Fibroblast of lung (primary cell): ENCODE measurements at places on chromosomes 3 and 15. TPM values are rescaled to one million over a fixed set of nuclear protein-coding genes. Genes with fewer than 3 reads are reported as not detected.

Gene TPRG1
- 0.99 and 1.8 TPM in 2 replicates for total RNA-seq

Gene DCLK3
- total RNA-seq = under 0.01 TPM in 1 of 2 replicates, not detected in the other

Gene SNTN
- total RNA-seq = not detected in 2 replicates

Gene THRB
- total RNA-seq = 3.9 and 7.4 TPM in 2 replicates

Gene GPR27
- total RNA-seq = under 0.01 TPM in 1 of 2 replicates, not detected in the other

Gene IL5RA
- not detected in 2 replicates for total RNA-seq

Gene CYB561D2
- total RNA-seq = 24.1 and 28.6 TPM in 2 replicates

Gene PLOD2
- 85.8 and 114 TPM in 2 replicates for total RNA-seq

Gene SPINK8
- total RNA-seq = not detected in 2 replicates

Gene STRIT1
- total RNA-seq = not detected in 2 replicates

Gene CMSS1
- total RNA-seq = 6.7 and 6.9 TPM in 2 replicates

Gene ANKUB1
- total RNA-seq = not detected in 2 replicates

Gene PLSCR2
- total RNA-seq = 0.17 TPM in 1 of 2 replicates, not detected in the other

Gene GOLGA6A
- under 0.01 TPM in 1 of 2 replicates, not detected in the other for total RNA-seq

Gene KBTBD13
- not detected in 2 replicates for total RNA-seq

Gene GOLGA8R
- 1.3 and 1.8 TPM in 2 replicates for total RNA-seq

Gene NANOGP8
- not detected in 2 replicates for total RNA-seq

Gene COL7A1
- 15.9 and 36.7 TPM in 2 replicates for total RNA-seq

Gene RAB6B
- total RNA-seq = 0.51 and 0.83 TPM in 2 replicates

Gene PRSS50
- total RNA-seq = not detected in 2 replicates

Gene COLQ
- 0.26 and 0.33 TPM in 2 replicates for total RNA-seq

Gene GLDN
- 22.9 and 50.7 TPM in 2 replicates for total RNA-seq

Gene HAPLN3
- 2.8 and 3.1 TPM in 2 replicates for total RNA-seq

Gene TEX55
- not detected in 2 replicates for total RNA-seq

Gene GPR149
- not detected in 2 replicates for total RNA-seq

Gene GOLGA8T
- total RNA-seq = 0.17 and 0.26 TPM in 2 replicates

Gene CCDC54
- not detected in 2 replicates for total RNA-seq

Gene CCR2
- total RNA-seq = under 0.01 TPM in 1 of 2 replicates, not detected in the other

Gene CATSPER2
- total RNA-seq = 1.0 and 2.3 TPM in 2 replicates

Gene HIGD2B
- 0.26 TPM in 1 of 2 replicates, not detected in the other for total RNA-seq

Gene CELSR3
- total RNA-seq = 0.77 and 2.1 TPM in 2 replicates

Gene SEMA6D
- total RNA-seq = 9.5 and 13.4 TPM in 2 replicates

Gene KNL1
- total RNA-seq = 2.1 and 5.0 TPM in 2 replicates

Gene AGTR1
- 1.2 and 1.5 TPM in 2 replicates for total RNA-seq

Gene POTEB
- not detected in 2 replicates for total RNA-seq

Gene HYAL1
- total RNA-seq = 1.3 and 1.8 TPM in 2 replicates

Gene BLM
- total RNA-seq = 0.26 and 1.5 TPM in 2 replicates

Gene LMCD1
- 40.1 and 60.1 TPM in 2 replicates for total RNA-seq

Gene C3orf85
- not detected in 2 replicates for total RNA-seq

Gene LRTM1
- not detected in 2 replicates for total RNA-seq

Gene SH2D7
- not detected in 2 replicates for total RNA-seq

Gene KLHL6
- total RNA-seq = not detected in 2 replicates

Gene XCR1
- total RNA-seq = under 0.01 TPM in 1 of 2 replicates, not detected in the other

Gene TMEM212
- not detected in 2 replicates for total RNA-seq

Gene ARGFX
- not detected in 2 replicates for total RNA-seq

Gene SCN11A
- total RNA-seq = under 0.01 and 0.17 TPM in 2 replicates

Gene DISP2
- total RNA-seq = under 0.01 and 0.26 TPM in 2 replicates

Gene CYP1A2
- not detected in 2 replicates for total RNA-seq

Gene SLC24A5
- total RNA-seq = not detected in 2 replicates

Gene HRH1
- 30.6 and 32.6 TPM in 2 replicates for total RNA-seq

Gene MEIS2
- total RNA-seq = 16.9 and 31.0 TPM in 2 replicates

Gene MUC20
- total RNA-seq = under 0.01 and 0.66 TPM in 2 replicates

Gene GOLGA8G
- total RNA-seq = not detected in 2 replicates
